Heart left ventricle (tissue), 16 donors: ENCODE measurements at places on chromosomes 7 and 10. TPM values are rescaled to one million over a fixed set of nuclear protein-coding genes. Genes with fewer than 3 reads are reported as not detected.

GRCh38 chr10:60943316-60944057, 498 bp downstream of the RHOBTB1 start:
- peak; percentile 76 for DNase-seq

- no peak for DNase-seq
Observed at GRCh38 chr10:132030898-132031463, 34.8 kb upstream of the JAKMIP3 start.

DNA sequence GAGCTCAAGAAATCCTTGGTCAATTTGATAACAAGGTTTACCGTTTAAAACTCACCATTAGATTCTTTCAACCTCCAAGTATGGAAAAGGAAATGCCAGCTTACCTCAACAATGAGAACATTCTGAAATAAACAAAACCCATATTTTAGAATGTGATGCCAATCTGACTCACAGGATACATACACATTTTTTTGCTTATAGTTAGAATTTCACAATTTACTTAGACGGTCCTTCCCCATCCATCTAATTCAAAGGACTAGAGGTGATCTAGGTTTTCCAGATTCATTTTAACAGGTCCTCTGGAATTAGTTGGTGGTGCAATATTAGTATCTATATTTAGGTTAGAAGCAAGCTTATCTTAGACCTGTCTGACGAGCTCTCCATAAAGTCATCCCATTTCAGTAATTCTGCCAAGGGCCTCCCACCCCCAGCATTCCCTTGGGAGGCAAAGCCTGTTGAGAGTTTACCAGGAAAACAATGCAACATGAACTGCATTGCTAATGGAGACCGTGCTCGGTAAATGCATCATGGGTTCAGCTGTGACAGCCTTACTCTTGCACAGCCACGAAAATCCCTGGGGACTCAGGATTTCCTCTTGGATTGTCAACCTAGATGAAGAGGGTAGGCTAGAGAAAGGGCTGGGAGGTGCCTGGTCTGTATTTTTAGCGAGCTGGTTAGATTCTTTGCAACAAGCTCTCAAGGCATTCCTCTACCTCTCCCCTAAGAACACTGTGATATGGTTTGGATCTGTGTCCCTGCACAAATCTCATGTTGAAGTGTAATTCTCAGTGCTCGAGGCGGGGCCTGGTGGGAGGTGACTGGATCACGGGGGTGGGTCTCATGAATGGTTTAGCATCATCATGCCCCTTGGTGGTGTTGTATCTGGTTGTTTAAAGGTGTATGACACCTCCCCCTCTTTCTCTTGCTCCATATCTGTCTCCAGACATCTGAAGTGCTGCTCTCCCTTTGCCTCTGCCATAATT, 93.8 kb downstream of the PRTFDC1 start:
- DNase-seq: no peak

Gene TAC1
- total RNA-seq: not detected

Gene CASD1
- 15.5 TPM for total RNA-seq

Gene FGFBP3
- 0.54 TPM for total RNA-seq

GRCh38 chr10:114957122-114957521, 19.1 kb downstream of the TRUB1 start:
- no peak for DNase-seq

Gene KIF11
- total RNA-seq: 0.76 TPM

DNA sequence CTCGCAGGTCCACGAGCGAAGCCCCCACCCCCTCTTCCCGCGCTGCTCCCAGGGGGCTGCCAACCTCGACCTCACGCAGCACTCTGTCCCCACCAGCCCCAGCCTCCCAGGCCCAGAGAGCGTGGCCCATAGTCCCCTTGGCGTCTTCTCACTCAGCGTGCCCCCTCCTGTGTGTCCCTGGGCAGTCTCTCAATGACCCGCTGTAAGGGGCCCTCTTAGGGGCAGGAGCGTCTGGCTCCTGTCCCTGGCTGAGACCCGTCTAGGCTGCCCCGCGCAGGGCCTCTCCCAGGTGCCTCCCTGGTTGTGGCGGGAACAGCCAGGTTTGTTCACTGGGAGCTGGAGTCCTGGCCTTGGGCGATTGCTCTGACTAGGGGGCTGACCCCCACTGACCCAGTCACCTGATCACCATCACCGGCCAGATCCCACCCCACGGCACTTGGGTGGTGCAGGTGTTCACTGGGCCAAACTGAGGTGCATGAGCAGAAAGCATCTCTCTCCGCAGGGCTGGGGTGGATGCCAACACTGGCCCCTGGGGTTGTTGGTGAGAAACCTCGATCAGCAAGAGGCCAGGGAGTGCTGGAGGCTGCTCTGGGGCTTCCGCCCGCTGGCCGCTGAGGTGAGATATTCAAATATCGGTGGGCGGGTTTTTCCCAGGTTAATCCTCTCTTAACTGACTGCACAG, 12.6 kb upstream of the WDFY4 start:
- DNase-seq: peak; percentile 56

Gene LIPF
- not detected for total RNA-seq

DNA sequence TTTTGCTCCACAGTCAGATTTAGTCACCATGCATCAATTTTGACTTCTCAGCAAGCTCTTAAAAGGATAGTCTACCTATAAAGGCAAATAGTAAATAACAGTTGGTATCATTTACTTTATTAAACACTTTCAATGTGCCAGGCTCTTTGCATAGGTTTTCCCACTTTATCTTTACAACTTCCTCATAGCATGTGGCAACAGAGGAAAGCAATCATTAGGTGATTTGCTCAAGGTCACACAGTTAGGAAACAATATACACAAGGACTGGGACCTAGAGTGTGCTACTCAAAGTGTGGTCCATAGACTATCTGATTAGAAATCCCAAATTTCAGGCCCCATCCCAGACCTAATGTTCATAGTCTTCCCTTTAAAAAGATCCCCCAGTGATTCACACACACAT, 212.3 kb downstream of the MTERF1 start:
- no peak for DNase-seq

- no peak for DNase-seq
Observed at GRCh38 chr10:107418085-107418806, 253.7 kb upstream of the SORCS1 start.

- DNase-seq: peak; percentile 78
Observed at GRCh38 chr7:30173058-30173897, 38.5 kb downstream of the MTURN start.

- DNase-seq: no peak
Observed at GRCh38 chr7:158032561-158033115, 555.0 kb downstream of the PTPRN2 start.

DNA sequence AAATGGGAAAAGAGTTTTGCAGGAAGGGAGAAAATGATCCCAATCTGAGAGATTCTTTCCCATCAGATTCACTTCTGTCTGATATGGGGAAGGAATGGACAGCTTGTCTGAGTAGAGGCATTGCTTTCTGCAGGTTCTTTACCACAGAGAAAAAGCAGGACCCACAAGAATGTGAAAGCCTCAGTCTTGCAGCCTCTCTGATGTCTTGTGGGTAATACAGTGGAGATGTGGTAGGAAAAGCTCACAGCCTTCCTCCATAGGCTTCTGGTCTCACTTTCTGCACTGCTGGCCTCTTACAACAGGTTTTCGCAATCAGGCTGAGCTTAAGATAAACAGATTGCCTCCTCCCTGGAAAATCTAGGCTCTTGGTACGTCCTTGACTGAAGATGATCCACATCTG, 551 bp downstream of the IFIT1 start:
- no peak for DNase-seq

- DNase-seq: no peak
Observed at GRCh38 chr10:44761076-44761475, 150.1 kb upstream of the TMEM72 start.

- DNase-seq: no peak
Observed at GRCh38 chr10:126640401-126640800, 30.1 kb downstream of the C10orf90 start.

Gene LAMB1
- total RNA-seq: 29.1 TPM

GRCh38 chr10:49579621-49580020, 30.5 kb upstream of the SLC18A3 start:
- no peak for DNase-seq

DNA sequence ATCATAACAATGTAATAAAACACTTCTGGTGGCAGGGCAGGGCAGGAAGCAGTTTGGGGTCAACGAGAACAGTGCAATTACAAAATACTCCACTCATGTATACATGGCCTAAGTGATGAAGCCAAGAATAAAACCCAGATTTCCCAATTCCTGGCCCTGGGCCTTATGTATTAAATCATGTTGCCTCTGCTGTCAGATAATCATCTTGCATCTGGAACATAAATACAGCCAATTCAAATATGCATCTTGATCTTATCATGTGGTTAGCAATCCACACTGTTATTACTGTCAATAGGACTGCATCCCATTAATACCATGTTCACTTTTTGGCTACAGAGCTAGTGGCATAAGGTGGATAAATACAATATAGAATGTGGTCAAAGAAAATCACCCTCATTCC, 186.5 kb upstream of the SLC25A13 start:
- no peak for DNase-seq

GRCh38 chr7:73971322-73971703, 56.7 kb upstream of the ELN start:
- DNase-seq: no peak

Gene PLXDC2
- total RNA-seq: 21.9 TPM

DNA sequence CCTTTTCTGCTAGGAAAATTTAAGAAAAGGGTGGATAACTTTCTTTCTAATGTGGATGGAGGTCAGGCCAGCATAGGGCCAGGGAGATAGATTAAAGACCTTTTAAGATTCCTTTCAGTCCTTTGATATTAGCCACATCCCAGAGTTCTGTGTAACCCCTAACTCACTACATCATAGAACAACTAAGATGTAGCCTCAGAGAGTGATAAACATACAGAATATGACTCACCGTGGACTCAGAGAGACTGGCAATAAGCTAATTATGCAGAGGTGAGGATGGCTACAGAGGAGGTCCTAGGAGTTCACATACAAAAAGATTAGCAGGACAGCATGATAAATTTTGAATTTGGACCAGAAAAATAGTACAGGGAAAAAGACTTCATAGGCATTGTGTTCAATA, 141.0 kb downstream of the AOAH start:
- no peak for DNase-seq

Gene PRKCQ
- 0.19 TPM for total RNA-seq

- peak; percentile 14 for DNase-seq
Observed at GRCh38 chr10:70053218-70053840, 683 bp downstream of the MACROH2A2 start.

Gene NEURL1
- total RNA-seq: not detected
